AG04450 (cell line): ENCODE measurements at places on chromosomes 2 and 18. TPM values are rescaled to one million over a fixed set of nuclear protein-coding genes. Genes with fewer than 3 reads are reported as not detected.

The DSG1 gene
- polyA plus RNA-seq = not detected in 2 replicates

The ALK gene
- polyA plus RNA-seq = not detected in 2 replicates

DNA sequence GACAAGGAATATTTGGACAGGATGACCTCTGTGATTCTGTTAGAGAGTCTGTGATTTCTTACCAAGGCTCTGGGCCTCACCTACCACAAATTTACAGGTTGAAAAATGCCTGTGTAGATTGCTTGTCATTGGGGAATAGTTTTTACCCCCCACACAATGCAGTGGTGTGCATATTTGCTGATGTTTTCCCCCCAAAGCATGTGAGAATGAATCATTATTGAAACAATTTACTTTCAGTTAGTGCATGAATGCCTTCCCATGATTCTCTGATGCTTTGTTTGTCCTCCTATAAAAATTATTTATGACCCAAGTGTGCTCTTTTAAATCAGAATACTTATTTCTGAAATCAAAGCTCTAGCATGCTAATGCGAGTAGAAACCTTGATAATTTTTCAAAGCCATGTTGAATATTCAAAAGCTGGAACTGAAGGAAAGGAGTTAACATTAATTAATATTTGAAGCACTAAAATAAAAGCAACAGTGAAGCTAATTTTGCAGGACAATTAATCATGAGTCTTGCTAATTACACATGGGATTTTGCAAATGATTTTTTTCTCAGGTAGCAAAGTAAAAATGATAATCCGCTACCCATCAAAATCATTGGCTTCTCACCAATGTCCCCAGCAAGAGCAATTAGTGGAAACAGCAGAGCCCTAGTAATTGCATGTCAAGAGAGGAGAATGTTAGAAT, 361.2 kb upstream of the HNRNPA3 start:
- DNase-seq = no peak

- DNase-seq = no peak
These were observed 68.6 kb downstream of the NYAP2 start for GRCh38 chr2:225468131-225468530.

DNA sequence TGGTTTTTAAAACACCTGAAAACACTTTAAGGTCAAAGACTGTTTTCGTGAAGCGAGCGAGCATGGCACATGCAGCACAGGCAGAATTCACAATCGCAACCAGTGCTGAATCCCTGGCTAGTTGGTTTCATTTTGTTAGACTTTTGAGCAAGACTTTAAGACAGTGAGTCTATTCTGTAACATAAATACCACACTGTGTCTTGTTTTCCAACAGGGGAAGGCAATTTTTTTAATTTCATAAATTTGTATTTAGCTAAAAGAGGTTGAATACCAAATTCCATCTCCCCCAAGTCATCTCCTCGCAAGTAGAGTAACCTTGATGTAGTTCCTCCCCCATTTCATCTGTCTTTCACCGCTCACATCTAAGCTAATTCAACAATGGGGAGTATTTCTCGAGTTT, 1.4 kb downstream of the CERKL start:
- no peak for DNase-seq

DNA sequence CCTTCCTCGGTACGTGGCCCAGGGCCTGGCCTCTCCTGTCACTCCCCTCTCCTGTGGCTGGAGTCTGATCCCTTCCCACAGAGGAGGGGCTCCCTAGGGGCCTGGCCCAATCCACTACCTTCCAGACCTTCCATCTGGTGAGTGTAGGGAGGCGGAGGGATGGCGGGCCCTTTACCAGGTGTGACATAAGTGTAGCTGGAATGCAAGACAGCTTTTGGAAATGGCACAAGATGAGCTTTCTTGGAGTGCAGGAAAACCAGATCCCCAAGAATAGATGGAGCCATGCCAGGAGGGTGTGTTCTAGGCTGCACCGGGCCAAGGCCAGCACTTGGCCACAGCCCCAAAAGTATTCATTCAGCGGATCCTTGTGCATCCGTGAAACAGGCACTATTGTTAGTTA, 30.1 kb downstream of the IGFBP5 start:
- DNase-seq = no peak

DNA sequence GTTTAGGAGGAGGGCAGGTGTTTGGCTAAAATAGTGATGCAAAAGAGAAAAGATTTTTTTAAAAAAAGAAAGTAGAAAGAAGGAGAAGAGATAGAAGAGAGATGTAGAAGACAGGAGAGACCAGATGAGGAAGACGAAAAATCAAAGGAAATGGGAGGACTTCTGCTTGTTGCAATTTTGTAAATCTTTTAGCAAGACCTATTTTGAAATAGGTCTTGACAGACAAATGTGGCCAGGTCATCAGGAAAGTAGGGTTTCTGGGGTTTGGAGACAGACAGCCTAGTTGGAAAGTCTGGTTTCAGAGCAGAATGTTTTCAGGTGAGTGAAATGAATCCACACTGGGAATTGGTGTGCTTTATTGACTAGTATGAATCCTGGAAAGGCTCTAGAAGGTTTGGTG, 104.5 kb upstream of the CAVIN2 start:
- no peak for DNase-seq
